ENCODE measurements at places on chromosomes 4 and X. TPM values are rescaled to one million over a fixed set of nuclear protein-coding genes. Genes with fewer than 3 reads are reported as not detected.

Gene SYP
- total RNA-seq = 1.5 TPM

DNA sequence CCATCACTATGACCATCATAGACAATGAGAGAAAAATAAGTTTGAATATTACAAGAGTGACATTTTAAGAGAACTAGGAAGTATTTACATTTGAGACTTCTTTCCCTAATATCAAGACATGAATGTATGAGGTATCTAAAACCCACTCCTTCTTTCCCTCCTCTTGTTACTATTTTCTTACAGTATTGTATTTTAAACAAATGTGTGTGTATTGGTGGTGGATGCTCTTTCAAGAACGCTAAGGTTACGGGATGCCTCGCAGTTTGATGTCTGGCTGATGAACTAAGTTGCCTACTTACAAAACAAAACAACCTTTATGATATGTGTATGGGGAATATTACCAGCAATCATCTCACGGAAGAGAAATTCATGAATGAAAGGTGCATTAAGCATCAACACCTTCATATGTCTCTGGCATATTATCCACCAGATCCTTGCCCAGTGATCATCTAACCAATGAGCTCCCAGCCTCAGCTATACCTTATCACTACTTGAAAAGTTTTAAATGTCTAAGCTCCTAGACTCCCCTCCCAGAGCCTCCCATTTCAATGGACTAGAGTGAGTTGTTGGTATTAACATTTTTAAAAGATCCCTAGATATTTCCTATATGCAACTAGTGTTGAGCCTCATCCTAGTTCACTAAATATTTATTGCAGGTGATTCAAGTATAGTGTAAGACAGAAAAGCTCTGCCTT lies 10.6 kb downstream of the AREG start:
- DNase-seq = no peak

GRCh38 chr4:176805155-176805554 lies 12.4 kb upstream of the VEGFC start:
- no peak for DNase-seq

Gene NELFA
- total RNA-seq = 17.3 TPM

DNA sequence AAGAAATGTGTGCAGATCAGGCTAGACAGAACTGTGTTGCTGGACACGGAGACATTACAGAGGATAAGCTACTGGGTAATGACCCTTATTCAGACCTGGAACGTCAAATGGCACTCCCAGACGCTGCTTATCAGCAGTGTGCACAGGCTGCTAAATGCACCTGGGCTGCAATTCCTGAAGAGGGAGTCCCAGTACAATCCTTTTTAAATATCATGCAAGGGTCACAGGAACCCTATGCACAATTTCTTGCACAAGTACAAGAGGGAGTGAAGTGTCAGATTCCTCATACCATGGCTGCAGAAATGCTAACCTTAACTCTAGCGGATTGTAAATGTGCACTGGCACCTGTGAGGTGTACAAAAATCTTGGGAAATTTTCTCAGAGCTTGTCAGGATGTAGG lies 16.9 kb downstream of the SPIN2B start:
- no peak for DNase-seq

- no peak for DNase-seq
These were observed 404.6 kb upstream of the FAT1 start for GRCh38 chr4:187128222-187128621.

- DNase-seq = no peak
These were observed 117.5 kb downstream of the DNAAF6 start for GRCh38 chrX:107323786-107324492.

Gene HTR2C
- not detected for total RNA-seq

Gene PWWP3B
- total RNA-seq = 0.93 TPM

GRCh38 chr4:80409809-80410208 lies 74.3 kb downstream of the CFAP299 start:
- no peak for DNase-seq

GRCh38 chr4:69523385-69524132 lies 27.9 kb upstream of the UGT2B4 start:
- DNase-seq = no peak

DNA sequence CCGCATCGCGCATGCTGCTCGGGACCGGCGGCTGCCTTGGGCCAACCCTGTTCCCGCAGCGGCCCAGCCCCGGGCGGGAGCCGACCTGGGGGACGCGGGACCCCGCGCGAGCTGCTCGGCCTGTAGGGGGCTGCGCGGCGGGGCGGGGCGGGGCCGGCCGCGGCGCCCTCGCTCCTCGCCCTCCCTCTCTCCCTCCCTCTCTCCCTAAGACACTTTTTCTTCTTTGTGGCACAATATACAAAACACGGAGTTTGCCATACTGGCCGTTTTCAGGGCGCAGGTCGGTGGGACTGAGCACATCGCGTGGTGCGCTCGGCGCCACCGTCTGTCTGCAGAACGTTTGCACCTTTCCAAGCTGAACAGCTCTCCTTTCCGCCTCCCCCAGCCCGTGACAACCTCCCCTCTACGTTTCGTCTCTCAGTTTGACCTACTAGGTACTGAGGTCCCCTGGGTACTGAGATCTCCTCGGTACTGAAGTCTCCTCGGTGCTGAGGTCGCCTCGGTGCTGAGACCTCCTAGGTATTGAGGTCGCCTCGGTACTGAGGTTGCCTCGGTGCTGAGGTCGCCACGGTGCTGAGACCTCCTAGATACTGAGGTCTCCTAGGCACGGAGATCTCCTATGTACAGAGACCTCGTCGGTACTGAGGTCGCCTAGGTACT lies 261.1 kb upstream of the PLCXD1 start:
- no peak for DNase-seq

Gene GYPA
- 0.65 TPM for total RNA-seq

DNA sequence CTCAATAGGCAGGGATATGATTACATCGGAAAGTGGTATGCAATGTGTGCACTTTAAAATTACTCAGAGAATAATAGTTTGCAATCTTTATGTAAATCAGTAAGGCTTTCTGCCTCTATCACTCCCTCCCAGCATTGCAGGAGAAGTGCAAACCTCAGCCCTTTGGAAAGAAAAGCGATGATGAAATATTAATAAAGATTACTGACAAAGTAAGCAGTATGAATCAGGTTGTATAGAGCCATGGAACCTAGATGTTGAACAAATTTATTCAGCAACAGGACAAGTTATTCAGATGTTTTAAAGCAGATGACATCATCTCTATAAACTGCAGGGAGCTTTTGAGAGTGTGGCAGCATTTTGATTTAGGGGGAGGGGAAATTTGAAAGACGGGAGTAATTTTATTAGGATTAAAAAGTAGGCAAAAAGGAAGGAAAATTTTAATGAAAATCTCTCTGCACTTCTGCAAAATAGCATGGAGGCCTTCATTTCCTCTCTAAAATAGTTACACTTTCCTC lies 631.7 kb upstream of the GRIA3 start:
- no peak for DNase-seq

DNA sequence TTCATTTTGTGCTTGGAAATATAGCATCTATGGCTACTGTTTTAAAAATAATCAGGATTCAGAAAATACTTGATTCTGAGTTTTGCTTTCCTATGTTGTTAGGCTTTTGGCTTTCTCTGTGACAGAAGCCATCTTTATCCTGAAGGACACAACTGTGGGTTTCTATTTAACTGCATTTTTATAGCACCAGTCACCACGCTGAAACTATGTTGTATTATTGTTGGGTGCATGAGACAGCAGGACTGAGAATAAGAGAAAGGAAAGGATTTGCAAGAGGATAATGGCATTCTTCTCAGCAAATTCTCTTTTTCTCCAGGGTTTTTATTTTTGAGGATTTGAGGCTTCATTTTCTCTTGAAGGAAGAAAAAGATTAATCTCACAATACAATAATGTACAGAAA lies 10.1 kb upstream of the NEUROG2 start:
- no peak for DNase-seq

- DNase-seq = no peak
These were observed 72.1 kb upstream of the DOCK11 start for GRCh38 chrX:118423558-118423957.

DNA sequence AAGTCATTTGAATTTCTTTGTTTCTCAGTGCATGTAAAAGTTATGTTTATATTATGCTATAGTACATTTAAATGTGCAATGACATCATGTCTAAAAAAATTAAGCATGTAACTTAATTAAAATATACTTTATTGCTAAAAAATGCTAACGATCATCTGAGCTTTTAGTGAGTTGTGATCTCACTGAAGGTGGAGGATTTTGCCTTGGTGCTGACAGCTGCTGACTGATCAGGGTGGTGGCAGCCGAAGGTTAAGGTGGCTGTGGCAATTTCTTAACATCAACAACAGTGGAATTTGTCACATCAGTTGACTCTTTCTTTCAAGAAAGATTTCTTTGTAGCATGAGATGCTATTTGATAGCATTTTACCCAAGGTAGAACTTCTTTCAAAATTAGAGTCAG lies 6.6 kb downstream of the ANAPC4 start:
- DNase-seq = peak; percentile 19

- DNase-seq = no peak
These were observed 356.1 kb downstream of the HNRNPD start for GRCh38 chr4:82017680-82018079.

GRCh38 chrX:32137525-32137924 lies 1065.7 kb upstream of the FTHL17 start:
- DNase-seq = no peak

Gene CHIC2
- 21.9 TPM for total RNA-seq

DNA sequence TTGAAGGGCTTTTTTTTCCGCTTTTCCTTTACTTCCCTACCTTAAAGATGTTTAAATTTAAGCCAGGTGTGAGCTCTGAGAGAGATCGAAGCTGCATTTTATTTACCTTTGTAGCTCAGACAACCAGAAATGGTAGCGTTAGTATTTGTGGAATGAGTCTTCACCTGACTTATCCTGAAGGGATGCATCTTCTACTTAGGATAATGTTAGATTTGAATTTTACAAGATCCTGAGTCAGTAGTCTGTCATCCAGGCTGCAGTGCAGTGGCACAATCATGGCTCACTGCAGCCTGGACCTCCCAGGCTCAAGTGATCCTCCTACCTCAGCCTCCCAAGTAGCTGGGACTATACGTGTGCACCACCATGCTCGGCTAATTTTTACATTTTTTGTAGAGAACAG lies 26.2 kb downstream of the TMSB4X start:
- no peak for DNase-seq

Gene FAM47A
- not detected for total RNA-seq

GRCh38 chrX:151711787-151712186 lies 4.0 kb upstream of the FATE1 start:
- peak; percentile 20 for DNase-seq

Gene NLGN4X
- 0.90 TPM for total RNA-seq

Gene INTS6L
- 8.2 TPM for total RNA-seq

Gene SRPX2
- total RNA-seq = 40.3 TPM

Gene VCX
- not detected for total RNA-seq

Gene FAM236A
- total RNA-seq = not detected

DNA sequence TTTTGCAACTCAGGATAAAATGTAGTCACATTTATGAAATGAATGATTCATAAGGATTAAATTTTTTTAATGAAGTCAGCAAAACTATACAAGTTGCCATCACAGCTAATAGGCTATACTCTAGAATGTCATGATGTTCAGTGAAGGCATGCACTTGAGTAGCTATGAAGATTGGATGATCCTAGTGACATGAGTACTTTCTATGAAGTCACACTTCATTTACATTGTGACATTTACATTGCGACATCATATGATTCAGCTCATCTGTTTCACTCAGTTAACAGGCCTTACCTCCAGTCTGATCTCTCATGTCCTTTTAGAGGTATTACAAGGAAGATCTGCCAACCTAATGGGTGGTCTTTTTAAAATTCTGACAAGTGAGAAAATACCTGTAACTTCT lies 82.7 kb upstream of the FGF13 start:
- DNase-seq = no peak

DNA sequence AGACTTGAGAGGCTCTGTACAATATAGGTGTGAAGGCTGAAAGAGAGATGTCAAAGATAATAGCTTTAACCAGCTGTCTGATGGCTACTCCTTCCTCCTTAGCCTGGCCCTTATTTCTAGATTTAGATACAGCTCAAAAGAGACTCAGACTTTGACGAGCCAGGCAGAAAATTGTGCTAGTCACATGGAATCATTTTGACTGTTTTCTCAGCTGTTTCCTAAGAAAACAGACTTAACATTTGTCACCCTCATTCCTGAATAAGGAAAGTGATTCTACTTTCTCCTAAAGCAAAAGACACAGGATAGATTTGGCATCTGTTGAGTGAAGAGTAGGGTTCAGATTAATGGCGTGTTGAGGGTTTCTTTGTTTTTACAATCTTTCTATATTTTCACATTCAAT lies 340.7 kb downstream of the DHX15 start:
- no peak for DNase-seq

Gene SPRY1
- 111 TPM for total RNA-seq

Gene C4orf51
- not detected for total RNA-seq

DNA sequence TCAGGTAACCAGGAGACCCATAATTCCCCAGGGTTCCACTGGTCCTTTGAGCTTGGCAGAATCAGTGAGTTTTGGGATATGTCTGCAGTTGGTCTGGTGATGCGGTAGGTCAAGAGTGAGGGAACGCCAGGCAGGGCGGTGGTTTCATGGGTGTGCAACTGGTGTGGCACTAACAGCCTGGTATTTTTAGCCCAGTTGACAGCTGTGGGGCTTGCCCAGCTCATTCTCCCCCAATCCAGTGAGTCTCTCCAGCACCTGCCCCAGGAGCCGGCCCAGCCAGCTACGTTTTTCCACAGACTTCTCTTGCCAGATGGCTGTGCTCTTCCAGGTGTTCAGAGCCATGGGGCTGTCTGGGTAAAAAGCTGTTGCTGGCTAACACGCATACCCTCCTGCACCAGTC lies 1019.9 kb downstream of the CCSER1 start:
- peak; percentile 35 for DNase-seq

DNA sequence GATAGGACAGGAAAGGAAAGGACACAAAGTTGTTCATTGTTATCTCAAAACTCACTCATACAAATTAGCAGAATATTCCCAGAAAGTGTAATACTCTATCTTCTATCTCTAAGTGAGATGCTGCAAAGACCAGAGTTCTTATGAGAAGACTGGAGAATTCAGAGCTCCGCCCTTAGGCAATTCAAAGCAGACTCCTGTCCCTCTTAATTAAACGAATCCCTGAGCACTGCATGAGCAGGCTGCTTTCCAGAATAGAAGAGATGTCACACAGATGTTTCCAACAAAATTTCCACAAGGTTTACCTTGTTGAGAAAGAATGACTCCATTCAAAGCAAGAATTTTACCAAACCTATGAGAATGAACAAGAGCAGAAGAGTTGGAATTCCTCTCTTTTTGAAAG lies 630.8 kb upstream of the INTU start:
- no peak for DNase-seq

- DNase-seq = peak; percentile 94
These were observed 172 bp upstream of the HSPA4L start for GRCh38 chr4:127782025-127782274.

DNA sequence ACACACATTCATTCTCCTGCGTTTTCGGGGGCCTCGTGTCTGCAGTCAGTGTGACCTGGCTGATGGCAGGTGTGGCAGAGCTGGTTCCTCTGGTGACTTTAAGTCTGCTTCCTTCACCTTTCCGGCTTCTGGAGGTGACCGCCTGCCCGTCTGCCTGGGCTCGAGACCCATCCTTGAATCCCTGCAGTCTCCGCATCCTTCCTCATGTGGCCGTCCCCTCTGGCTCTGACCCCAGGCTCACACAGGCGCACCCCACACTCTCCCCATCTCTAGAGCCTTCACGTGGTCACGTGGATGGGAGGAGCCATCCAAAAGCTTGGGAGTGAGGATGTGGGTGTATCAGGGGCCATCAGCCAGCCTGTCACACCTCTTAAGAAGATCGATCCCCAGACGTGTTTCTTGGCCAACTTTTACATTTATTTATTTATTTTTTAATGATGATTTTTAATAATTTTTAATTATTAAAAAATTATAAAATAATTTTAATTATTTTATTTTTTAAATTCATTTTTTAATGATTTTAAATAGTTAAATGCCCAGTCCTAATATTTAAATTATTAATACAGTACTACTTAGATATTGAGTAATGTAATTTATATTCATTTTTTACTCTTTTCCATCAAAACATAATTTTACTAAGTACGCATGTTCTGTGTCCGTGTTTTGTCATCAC lies 20.9 kb downstream of the RGS12 start:
- DNase-seq = no peak

Data from posterior vena cava (tissue), 2 donors.